T-helper 2 cell (primary cell): ENCODE measurements at places on chromosomes 1 and 21.

DNA sequence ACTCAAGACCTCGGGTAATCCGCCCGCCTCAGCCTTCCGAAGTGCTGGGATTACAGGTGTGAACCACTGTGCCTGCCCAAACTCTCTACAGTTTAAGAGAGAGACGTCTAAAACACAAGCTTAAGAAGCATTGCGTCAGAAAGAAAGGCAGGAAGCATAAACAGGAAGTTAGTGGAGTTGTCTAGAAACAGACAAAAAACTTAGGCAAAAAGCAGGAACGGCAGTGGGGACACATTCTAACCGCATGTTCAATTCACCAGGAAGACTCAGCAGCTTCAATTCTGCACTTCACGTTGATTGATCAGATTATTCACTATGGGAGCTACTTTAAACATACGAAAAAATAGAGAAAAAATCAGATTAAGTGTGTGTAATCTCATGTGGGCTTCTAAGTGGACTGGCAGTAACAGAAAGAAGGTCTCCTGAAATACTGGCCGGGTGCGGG lies 7.4 kb downstream of the CFAP74 start:
- no peak for DNase-seq

DNA sequence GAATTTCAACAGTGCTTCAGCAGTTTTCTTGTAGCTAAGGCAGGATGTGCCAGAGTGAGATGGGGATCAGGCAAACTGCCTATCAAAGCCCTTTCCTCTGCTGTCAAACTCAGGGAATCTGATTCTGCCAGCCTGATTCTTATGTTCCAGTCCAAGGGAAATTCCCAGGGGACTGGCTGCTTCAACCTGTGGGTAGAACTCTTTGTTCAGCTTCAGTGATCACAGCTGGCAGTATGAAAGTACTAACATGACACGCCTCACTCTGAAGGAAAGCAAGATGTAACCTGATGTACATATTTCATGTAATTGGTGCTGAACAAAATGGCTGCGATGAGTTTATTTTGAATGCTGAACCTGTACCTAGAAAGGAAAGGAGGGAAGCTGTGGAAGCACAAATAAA lies 40.1 kb upstream of the SLC5A9 start:
- DNase-seq = no peak

GRCh38 chr1:160993544-160994193 lies 27.3 kb downstream of the F11R start:
- DNase-seq = no peak

DNA sequence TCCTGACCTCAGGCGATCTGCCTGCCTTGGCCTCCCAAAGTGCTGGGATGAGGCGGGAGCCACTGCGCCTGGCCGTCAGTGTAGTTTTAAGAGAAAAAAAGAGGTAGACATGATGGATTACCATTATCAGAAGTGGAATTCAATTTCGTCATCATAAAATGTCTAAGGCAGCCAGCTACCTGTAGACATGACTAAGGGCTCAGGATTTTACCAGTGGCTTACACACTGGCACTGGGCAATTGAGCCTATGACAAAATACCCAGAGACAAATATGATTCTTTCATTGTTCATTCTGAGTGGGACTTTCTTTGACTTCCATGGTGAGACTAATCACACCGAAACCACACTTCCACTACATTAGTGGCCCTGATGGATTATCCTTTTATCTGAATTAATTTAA lies 181.5 kb downstream of the GABPA start:
- DNase-seq = no peak

- no peak for DNase-seq
Measured at GRCh38 chr1:158121604-158122254, 59.0 kb upstream of the CD1D start.

GRCh38 chr1:154404511-154404931 lies 622 bp upstream of the IL6R start:
- peak; percentile 9 for DNase-seq

DNA sequence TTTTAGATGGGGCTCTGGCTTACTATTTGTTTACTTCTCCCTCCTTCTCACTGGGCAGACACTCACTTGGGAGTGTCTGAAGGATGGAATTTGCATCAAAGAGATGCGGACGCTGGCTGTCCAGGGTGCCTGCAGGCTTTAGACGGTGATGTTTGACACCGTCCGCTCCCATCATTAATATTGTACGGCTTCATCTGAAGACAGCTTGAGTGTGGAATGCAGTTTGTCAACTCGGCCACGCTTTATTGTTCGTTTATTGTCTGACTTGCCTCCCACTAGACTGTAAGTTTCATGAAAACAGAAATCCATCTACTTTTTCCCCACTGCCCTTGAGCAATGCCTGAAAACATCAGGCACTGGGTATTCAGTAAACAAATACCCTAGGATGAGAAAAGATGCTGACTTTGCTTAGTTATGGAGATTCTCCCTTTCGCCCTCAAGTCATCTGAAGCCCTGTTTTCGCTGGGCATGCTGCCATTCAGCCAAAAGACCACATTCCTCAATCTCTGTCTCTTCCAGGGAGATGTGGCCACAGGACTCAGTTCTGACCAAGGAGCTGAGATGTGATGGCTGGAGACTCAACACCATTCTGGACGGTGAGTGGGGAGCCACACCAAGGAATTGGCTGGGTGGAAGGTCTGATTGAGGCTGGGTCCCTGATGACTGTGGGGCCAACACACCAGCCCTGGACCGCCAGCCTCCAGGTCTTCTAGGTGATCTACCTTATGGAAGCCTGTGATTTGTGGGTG lies 87.6 kb downstream of the BCAR3 start:
- DNase-seq = no peak

- DNase-seq = no peak
Measured at GRCh38 chr1:208850442-208850841, 606.3 kb upstream of the PLXNA2 start.

GRCh38 chr21:17915976-17916375 lies 96.8 kb upstream of the C21orf91 start:
- no peak for DNase-seq

DNA sequence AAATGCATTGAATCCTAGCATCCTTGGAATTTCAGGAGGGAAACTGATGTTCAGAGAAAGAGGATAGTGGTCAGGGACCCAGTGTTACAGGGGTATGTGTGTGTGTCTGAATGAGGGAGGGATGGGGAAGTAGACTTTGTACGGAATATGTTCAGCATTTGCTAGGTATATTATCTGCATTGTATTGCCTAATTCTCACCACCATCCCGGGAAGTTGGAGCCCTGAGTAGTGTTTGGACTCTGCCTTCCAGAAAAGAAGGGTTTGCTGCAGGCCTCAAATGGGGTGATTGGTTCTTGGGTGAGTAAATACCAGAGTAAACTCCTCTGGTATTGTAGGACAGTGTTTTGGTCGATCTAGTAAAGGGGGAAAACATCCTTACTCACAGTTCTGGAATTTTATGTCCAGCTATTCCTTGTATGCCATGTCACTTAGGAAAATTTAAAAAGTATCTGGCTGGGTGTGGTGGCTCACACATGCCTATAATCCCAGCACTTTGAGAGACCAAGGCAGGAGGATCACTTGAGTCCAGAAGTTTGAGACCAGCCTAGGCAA lies 7.1 kb upstream of the ZNF496 start:
- DNase-seq = no peak

GRCh38 chr1:243267914-243268653 lies 12.2 kb downstream of the SDCCAG8 start:
- DNase-seq = no peak

DNA sequence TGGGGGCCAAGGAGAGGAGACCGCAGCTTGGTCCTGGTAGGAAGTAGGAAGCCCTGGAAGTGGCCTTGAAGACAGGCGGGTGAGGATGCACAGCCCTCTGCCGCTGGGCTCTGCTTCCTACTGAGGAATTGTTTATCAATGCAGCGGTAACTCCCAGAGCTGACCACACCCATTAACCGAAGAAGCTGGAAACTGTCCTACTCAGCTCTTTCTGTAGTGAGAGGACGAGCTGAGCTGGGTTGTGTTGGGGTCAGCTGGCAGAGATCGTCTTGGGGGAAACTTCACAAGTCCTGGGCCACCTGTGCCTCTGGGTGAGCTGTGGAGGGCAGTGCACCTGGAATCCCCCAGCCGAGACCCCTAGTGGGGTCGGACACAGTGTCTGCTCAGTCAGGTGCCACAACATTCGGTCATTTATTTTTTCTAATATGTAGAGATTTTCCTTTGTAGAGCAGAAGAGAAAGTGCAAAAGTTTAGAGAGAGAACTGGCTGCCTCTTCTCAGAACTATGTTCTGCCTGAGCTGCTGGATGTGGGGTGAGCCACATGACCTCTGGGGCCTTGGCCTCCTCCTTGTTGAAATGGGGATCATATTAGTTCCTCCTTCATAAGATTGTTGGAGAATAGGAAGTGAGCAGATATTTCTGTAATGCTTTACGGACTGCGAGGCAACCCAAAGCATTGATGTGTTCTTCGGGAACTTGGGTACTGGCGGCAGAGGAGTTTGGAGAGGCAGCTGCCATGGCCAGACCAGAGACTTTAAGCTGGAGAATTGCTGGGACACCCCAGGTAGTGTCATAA lies 3.6 kb downstream of the NECAP2 start:
- no peak for DNase-seq
